ENCODE measurements at places on chromosomes 6 and 20.
A peak's percentile ranks its signal among the peaks of the same experiment; 100 is the strongest.

DNA sequence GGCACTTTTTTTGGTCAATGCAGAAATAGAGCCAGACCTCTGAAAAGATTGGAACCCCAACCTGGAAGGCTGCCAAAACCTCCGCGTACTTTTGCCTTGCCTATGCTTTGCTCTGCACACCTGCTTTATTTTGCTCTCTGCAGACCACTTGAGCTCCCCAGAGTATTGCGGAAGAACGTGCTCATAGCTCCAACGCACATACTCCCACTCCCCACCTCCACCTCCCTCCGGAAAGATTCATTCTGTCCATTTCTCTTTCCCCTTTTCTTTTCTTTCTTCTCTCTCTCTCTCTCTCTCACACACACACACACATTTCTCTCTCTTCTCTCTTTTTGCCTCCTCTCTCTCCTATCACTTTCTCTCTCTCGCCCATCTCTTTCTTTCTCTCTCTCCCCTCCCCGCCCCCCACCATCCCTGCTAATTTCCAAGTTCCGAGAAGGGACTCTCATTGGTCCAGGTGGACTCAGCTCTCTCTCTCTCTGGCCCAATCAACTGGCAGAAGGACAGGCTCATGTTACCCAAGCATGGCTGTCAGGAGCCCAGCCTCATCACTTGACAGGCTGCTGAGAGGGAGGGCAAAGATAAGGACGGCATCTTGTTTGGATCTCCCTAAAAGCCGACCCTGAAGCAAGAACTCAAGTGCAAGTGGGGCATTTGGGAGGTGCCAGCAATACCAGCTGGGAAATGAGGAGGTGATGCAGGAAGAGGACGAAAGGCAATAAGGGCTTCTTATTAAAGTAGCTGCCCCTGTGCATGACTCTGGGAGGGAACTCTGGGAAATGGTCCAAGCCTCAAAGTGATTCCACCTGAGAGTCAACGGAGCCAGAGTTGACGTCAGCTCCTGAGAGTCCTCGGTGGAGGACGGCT is 246.1 kb downstream of the LY86 start:
- DNase-seq = no peak

DNA sequence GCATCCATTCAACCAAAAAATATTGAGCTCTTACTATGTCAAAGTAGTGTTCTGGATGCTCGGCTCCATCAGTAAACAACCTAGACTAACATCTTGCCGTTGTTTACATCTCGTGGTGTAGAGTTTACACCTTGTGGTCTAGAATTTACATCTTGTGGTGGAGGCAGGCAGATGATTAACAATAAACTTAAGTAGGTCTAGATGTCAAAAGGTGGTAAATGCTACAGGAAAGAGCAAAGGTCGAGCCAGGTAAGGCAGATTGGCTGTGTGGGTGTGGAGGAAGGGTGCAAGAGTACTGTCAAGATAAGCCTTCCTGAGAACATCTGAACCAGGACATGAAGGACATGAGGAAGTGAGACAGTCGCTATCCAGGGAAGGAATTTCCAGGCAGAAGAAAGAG is 88.4 kb upstream of the ESR1 start:
- DNase-seq = no peak

GRCh38 chr6:6891125-6891721 is 216.5 kb upstream of the RREB1 start:
- no peak for DNase-seq

GRCh38 chr6:63395381-63395780 is 75.6 kb upstream of the LGSN start:
- DNase-seq = no peak

DNA sequence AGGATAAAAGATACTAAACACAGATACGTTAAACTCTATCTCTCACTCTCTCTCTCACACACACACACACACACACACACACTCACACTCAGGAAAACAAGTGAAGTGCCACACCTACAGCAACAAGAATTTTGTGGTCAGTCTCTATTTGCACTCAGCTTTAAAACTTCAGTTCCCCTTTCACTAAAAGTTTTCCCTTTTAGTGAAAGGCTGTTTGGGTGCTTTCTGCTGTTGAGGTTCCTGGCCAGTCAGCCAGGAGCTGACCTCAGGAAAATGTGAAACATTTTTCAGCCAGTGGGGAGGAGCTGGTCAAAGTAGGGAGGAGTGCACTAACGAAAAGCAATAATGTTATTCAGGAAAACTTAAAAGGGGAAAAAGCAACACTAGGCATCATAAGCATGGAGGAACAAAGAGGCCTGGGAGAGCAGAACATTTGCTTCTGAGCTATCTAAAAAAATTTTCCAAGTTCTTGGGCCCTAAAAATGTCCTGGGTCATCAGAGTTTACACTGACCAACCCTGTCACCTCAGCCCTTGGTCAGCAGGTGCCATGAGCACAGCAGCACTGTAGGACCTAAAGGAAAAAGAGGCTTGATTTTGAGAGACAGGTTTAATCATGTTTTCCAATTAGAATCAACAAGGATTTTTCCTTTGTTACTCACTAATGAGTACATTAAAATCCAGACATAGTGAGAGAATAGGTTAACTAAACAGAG is 30.7 kb upstream of the NT5E start:
- peak; percentile 59 for DNase-seq
